Suppressor macrophage (primary cell): ENCODE measurements at places on chromosomes 1 and 21.

- no peak for DNase-seq
Measured at GRCh38 chr1:149915429-149916192, 2.0 kb downstream of the SV2A start.

GRCh38 chr21:31038376-31038775 is at the start of gene KRTAP19-8:
Gene KRTAP19-8, minus strand, starts transcription at chr21:31038476. Its CDS starts 33 bp downstream, at chr21:31038443.
- DNase-seq, result no peak

DNA sequence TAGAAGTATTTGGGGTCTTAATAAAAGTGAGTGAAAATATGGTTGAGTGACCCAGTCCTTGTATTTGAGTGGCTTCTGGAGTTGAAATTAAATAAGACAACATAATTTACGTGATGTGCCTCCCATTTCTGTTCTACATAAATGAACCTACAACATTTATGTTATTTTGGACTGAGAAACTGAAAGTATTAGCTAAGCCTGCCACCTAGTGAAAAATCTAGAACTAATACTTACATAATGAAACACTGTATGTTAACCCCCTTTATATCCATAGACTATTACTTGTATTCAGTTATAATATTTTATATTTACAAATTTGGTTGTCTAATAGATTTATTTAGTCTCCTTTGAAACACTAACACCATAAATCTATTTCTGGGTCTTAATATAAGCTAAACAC is 298.9 kb downstream of the KCNT2 start:
- peak; percentile 11 for DNase-seq

- DNase-seq, result peak; percentile 58
Measured at GRCh38 chr1:248710305-248710900, 7.8 kb upstream of the OR14I1 start.

DNA sequence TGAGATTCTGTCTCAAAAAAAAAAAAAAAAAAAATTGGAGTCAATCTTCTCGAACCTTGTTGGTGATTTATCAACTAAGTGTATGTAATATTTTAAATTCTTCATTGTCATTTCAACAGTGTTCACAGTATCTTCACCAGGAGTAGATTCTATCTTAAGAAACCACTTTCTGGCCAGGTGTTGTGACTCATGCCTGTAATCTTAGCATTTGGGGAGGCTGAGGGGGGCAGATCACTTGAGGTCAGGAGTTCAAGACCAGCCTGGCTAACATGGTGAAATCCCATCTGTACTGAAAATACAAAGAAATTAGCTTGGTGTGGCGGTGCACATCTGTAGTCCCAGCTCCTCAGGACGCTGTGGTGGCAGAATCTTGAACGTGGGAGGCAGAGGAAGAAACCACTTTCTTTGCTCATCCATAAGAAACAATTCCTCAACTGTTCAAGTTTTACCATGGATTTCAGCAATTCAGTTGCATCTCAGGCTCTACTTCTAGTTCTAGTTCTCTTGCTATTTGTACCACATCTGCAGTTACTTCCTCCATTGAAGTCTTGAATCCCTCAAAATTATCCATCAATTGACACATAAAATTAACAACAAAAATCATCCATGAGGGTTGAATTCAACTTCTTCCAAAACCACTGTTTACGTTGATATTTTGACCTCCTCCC is 30.4 kb upstream of the EYA3 start:
- no peak for DNase-seq

DNA sequence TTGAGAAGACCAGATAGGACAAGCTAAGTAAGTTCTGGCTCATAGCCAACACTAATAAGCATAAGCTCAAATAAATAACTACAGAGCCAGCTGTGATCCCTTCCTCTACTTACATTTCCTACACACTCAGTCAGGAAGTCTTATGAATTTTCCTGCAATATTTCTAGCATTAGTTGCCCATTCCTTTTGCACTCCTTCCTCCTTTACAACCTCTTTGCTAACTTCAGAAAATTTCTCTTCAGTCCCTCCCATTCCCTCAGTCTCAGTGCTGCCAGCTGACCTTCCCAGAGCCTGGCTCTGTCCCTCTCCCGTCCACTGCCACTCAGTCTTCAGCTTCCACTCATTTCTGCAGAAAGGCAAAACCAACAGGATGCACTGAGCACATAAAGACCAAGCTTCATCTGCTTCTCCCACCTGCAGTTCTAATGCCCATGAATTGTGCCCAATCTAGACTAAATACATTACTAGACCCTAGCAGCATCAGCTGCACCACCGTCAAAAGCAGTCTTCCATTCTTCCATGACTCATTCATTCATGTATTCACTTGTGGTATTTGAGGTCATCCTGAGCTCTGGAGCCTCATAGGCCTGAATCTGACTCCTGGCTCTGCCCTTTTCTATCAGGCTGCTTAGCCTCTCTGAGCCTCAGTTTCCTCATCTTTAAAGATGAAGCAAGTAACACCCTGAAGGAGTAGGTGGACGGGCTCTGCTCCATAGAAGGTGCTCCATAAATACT is 54.6 kb upstream of the SIPA1L2 start:
- DNase-seq, result no peak

DNA sequence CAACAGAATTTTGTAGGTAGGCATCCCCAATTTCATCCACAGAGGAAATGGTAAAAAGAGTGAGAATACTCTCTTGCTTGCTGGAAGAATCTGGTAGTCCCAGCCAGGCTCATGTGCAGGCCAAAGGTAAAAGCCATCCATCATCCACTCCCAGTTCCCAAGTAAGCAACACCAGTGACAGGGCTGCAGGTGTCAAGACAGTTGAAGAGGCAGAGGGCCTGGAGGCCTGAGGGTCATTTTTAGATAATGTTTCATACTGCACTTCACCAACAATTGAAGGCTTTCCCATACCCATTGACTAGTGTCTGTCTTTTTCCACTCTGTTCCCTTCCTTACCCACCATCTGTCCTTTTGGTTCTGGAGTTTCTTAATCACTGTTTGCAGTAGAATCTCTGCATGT is 141.7 kb upstream of the L1TD1 start:
- DNase-seq, result no peak

GRCh38 chr1:99282536-99282935 is 18.2 kb downstream of the PLPPR4 start:
- DNase-seq, result no peak

DNA sequence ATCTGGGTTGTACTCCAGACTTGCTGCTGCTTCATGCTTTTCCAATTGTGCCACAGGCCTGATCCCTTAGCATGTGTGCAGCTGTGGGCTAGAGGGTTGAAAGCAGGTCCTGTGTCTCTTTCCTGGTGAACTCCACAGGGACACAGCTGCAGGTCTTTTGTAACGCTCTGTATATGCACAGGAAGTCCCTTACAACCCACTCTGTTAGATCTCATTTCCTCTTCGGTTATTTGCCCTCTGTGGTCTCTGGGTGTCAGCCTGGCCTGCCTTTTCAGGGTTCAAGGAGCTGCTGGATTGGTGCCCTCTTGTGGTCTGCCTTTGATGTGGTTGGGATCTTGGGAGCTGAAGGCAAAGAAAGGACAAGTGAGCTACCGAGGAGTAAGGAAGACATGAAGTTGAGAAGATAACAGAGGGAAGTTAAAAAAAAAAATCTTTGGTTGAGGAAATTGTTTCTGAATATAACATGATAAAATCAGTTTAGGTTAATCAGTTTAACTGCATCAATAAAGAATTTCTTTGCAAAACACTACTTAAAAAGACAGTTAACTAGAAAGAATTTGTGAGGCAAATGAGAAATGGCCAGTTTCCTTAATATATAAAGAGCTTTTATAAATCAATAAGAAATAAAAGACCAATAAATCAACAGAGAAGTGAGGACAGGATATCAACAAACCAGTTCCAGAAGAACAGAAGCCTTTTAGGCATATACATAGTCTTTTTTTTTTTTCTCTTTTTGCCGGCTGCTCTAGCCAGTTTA is 44.1 kb downstream of the UCK2 start:
- DNase-seq, result peak; percentile 87

GRCh38 chr1:162248854-162249535 is 127.7 kb downstream of the SPATA46 start:
- DNase-seq, result no peak

GRCh38 chr1:192580351-192580962 is 4.9 kb downstream of the RGS1 start:
- DNase-seq, result peak; percentile 80

GRCh38 chr1:155300553-155301329 is 497 bp downstream of the PKLR start:
- DNase-seq, result no peak

DNA sequence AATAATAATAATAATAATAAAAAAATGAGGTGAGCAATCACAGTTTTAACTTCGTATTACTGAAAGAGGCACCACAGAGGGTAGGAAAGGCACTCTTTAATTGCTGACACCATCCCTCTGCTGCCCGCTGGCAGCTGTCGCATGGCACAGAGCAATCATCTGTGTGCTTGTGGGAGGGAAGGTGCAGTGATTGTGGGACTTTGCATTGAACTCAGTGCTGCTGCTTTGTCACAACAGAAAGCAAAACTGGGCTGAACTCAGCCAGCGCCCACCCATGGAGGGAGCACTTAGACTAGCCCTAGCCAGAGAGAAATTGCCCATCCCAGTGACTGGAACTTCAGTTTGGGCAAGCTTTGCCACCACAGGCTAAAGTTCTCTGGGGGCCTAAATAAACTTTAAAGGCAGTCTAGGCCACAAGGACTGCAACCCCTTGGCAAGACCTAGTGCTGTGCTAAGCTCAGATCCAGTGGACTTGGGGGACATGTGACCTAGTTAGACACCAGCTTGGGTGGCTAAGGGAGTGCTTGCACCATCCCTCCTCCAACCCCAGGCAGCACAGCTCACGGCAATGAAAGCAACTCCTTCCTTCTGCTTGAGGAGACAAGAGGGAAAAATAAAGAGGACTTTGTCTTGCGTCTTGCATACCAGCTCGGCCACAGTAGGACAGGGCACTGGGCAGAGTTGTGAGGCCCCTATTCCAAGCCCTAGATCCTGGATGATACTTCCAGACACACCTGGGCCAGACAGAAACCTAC is 59.3 kb downstream of the WDR4 start:
- DNase-seq, result no peak

DNA sequence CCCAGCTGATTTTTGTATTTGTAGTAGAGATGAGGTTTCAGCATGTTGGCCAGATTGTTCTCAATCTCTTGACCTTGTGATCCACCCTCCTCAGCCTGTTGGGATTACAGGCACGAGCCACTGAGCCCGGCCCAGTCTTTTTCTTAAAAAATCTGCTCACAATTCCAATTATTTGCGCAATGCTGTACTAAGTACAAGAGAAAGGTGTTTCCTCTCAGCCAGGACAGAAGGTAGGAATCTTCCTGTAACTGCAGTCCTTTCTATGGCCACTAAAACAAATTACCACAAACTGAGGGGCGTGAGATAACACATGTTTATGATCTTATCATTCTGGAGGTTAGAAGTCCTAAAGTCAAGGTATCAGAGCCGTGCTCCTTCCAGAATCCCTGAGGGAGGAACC is 6.9 kb upstream of the CBR3 start:
- no peak for DNase-seq

DNA sequence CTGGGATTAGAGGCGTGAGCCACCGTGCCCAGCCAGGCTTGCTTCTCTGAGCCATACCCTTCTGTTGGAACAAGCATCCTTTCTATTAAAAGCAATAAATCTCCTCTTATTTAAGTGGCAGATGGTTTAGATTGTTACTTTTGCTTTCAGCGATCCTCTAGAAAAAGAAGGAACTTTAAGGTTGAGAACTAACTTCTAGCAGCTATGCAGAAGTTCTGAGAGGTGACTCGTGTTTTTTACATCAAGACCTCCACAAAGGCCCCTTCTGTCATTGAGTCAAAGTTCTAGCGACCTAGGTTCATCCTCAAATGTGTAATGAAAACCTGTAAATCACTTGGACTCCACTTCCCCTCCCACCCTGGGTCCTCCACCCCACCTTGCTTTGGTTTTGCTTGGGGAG is 30.8 kb downstream of the PLEKHO1 start:
- DNase-seq, result peak; percentile 59

- DNase-seq, result no peak
Measured at GRCh38 chr21:28871388-28872010, 121.2 kb downstream of the LTN1 start.
